ENCODE measurements at places on chromosomes 6 and 20. TPM values are rescaled to one million over a fixed set of nuclear protein-coding genes. Genes with fewer than 3 reads are reported as not detected.

GRCh38 chr6:163589387-163589786, 174.9 kb downstream of the QKI start:
- no peak for DNase-seq

- DNase-seq = peak; percentile 30
Observed at GRCh38 chr6:87139236-87139635, 16.1 kb upstream of the ZNF292 start.

DNA sequence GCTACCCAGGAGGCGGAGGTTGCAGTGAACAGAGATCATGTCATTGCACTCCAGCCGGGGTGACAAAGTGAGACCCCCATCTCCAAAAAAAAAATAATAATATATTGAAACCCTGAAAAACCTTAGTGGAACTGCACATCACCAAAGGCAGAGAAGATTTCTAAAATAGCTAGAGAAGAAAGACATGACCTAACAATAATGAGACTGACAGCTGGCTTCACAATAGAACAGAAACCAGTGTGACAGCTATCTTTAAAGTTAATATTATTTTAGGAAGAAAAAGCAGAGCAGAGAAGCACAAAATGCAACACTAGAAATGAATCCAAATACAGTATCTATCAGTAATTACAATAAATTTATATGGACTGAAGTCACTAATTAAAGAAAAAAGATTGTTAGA, 67.1 kb upstream of the FLRT3 start:
- no peak for DNase-seq

DNA sequence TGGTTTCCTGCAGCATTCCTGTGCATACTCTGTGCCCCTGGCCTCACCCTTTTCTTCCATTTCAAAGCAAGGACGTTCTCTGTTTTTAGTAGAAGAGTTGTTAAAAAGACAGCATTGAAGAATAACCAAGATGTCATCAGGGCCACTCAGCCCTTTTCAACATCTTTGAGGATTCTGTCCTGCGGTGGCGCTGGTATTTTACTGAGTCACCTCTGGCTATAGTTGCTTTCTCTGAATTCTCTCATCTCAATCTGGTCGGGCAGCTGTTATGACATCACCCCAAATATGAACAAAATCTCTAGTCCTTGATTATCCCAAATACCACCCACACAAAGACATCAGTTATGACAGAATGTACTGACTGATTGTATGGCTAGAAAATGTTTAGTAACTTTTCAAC, 204.2 kb downstream of the GRIK2 start:
- peak; percentile 12 for DNase-seq

DNA sequence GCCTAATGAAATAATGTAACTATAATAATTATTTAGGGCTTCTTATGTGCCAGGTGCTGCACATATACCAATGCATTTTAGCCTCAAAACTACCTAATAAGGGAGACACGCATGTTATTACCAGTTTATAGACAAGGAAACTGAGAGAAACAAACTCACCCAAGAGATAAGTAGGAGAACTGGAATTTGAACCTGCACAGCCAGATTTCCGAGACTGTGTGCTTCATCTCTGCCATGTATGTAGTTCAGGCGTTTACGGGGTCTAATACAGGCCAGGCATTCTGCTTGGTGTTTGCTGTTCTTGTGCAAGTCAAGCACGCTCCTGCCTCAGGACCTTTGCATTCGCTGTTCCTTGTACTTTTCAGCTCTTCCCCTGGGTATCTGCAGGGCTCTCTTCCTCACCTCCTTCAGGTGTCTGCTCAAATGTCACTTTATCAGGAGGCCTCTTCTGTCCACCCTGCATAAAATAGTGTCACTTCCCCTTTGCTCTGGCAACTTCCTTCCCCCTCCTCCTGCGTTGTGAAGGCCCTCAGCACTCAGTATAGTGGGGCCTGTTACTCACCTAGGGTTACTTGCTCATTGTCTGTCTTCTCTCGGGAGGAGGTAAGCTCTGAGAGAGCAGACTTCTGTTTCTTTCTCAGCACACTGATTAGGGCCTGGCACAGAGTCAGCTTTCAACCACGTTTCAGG, 6.1 kb upstream of the NSFL1C start:
- no peak for DNase-seq

- no peak for DNase-seq
Observed at GRCh38 chr6:38337819-38338465, 301.8 kb downstream of the BTBD9 start.

- no peak for DNase-seq
Observed at GRCh38 chr6:148681666-148682065, 65.2 kb upstream of the UST start.

- peak; percentile 34 for DNase-seq
Observed at GRCh38 chr20:8943631-8944030, 125.3 kb upstream of the PLCB4 start.

DNA sequence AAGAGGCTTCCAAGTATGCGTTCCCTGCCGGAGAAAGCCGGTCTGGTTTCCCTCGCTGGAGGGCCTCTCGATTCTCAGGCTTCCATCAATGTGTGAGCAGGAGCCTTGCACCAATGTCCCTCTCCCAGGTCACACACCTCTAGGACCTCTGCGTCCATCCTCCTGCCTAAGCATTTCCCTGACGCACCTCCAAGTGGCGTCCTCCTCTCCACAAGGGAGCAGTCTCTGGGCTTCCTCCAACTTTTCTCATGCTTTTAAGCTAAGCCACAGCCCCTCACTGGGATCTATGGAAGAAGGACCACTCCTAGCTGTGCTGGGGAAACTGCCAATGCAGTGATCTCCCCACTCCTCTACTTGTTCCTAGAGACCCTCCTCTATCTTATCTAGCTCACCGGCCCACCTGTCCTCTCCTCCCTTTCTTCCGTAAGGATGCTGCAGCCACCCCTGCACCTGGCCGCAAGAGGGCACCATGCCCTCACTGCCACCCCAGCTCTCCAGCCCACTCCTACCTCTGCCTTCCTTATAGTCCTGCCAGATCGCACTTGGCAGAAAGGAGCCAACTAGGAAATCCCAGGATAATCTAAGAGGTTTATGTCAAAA, 258.7 kb downstream of the LRFN2 start:
- peak; percentile 36 for DNase-seq

GRCh38 chr20:25496968-25497401, 88.3 kb downstream of the NINL start:
- no peak for DNase-seq

GRCh38 chr6:138248878-138249277, 30.6 kb upstream of the PBOV1 start:
- no peak for DNase-seq

DNA sequence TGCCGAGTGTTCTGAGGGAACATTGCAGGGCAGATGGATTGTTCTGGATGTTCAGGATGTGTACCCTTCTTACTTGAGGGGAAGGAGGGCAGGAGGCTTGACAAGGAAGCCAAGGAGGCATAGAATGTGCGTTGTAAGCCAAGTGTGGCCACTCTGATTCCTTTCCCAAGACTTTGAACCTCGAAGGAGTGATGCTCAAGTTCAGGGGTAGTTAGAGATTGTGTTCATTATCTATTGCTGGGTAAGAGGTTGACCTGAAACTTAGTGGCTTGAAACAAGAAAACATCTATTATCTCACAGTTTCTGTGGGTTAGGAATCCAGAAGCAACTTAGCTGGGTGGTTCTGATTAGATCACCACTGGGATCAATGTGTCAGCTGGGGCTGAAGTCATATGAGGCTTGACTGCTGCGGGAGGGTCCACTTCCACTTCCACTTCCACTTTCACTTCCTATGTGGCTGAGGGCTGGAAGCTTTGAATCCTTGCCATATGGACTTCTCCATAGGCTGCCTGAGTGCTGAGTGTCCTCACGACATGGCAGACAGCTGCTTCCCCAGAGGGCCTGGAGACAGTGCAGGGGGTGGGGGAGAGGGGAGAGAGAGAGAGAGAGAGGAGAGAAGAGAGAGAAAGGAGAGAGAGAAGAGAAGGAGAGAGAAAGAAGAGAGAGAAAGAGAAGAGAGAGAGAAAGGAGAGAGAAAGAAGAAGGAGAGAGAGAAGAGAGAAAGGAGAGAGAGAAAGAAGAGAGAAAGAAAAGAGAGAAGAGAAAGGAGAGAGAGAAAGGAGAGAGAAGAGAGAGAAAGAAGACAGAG, 6.9 kb upstream of the CD40 start:
- DNase-seq = peak; percentile 9

DNA sequence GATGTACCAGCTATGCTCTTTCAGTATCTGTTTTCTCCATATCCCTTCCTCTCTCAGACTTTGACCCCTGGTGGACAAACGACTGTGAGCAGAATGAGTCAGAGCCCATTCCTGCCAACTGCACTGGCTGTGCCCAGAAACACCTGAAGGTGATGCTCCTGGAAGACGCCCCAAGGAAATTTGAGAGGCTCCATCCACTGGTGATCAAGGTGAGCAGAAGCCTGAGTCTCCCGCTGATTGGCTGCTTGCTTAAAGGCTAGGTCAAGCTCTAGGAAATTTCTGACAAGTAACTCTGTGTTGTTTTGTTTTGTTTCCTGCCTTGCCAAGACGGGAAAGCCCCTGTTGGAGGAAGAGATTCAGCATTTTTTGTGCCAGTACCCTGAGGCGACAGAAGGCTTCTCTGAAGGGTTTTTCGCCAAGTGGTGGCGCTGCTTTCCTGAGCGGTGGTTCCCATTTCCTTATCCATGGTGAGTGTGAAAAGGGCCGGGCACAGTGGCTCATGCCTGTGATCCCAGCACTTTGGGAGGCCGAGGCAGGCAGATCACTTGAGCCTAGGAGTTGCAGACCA, 28.6 kb downstream of the C6orf89 start:
- no peak for DNase-seq

GRCh38 chr20:17601957-17602356, 32.1 kb downstream of the DSTN start:
- DNase-seq = no peak

DNA sequence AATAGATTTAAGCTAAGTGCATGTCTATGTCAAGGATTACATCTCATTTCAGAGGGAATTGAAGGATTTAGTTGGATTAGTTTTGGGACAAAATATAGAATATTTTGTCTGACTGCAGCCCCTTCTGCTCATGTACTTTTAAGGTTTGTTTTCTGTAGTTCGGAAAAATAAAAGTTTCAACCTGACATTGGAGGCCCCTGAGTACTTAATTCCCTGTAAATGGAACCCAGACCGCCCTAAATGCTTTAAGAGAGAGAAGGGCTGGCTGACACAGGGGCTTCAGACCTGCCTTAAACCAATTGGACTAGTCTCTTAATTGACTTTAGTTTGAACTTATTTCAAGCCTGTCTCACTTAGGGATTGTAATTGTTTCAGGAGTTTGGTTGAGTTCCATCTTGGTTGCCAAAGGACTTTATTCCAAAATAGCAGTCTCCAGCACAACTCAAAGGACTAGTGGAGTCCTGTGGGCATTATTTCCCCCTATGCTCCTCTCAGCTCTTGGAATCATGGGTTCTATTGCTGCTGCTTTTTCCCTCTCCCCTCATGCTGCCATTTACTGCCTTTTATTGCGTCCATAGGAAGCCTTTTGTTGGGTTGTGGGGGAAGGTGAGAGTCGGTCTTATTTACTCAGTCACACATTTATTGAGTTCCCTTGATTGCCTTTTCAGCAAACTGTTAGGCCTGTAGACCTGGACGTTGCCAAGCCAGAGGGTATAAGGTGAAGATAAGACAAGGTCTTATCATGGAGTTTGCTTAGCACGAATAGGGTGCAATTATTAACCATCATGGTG, 14.5 kb downstream of the BRD2 start:
- DNase-seq = no peak

DNA sequence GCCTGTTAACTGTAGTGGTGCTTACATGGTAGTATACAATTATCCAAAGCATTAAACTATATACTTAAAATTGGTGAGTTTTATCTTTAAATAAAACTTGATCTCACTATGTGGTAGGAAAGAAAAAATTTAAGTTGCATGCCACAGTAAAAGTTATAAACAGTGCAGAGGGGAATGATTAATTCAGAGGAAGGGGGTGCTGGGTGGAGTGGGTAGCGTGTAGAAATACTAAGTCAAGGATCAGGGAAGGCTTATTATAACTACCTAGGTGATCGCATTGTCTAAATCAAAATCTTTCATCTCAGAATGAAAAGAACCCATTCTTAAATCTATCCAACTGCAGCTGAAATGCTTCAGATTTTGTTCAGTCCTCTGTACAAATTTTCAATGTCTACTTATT, 428.3 kb downstream of the ADGRB3 start:
- DNase-seq = no peak

- no peak for DNase-seq
Observed at GRCh38 chr6:91626911-91627310, 1040.0 kb upstream of the MAP3K7 start.

Gene TUBB2B
- 87.5 TPM for total RNA-seq

Gene PREX1
- 29.4 TPM for total RNA-seq

Gene FERMT1
- 5.5 TPM for total RNA-seq

Gene ARFGEF2
- total RNA-seq = 83.8 TPM

Gene PLG
- total RNA-seq = not detected

Gene CLPSL1
- not detected for total RNA-seq

Gene SLC17A2
- not detected for total RNA-seq

Gene GLP1R
- 0.72 TPM for total RNA-seq

All from tongue (tissue), 3 donors.